NCI-H1694 treated with DMSO at 0.1 percent for 48 hours (cell line): ENCODE measurements at places on chromosomes 6 and 20.

GRCh38 chr6:116705917-116706316 lies 24.9 kb downstream of the KPNA5 start:
- DNase-seq = no peak

GRCh38 chr6:13447949-13448724 lies 39.3 kb downstream of the GFOD1 start:
- no peak for DNase-seq

DNA sequence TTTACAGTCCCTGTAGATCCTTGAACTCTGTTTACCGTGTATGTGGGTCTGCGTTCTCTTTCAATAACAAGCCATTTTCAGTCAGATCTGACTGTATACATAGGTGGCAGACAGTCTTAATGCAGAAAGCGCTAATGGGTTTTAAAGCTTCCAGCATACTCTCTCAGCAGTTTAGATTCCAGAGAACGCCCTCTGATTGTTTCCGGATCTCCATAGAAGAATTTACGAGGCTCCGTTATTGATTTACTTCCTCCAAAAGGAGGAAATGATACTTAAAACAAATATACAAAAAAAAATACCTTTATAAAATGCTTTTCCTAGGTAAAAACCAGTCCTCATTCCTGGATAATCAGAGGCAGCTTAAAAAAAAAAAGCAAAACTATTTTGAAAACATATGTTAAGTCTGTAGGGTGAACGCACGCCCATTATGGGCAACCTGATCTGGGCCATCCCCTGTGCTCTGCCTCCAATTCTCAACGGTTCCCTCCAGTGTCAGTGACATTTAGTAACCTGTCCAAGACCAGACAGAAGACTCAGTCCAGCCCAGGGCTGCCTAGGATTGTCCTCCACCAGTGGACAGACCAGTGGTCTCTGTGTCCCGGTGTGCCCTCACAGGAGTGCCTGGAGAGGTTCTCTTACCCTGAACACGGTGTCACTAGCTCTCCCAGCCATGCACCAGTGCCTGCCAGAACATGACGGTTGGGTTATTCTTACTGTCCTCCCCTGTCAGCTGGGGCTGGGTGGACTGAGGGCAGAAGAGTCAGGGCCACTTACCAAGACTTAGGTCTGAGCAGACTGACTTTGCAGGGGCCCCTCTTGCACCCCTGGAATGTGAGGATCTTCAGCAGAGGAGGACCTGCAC lies 217.3 kb downstream of the ARID1B start:
- no peak for DNase-seq

- DNase-seq = no peak
These were observed 392.0 kb upstream of the SASH1 start for GRCh38 chr6:147950623-147950987.

- peak; percentile 20 for DNase-seq
These were observed 46.0 kb upstream of the PTPN1 start for GRCh38 chr20:50464026-50464724.

- no peak for DNase-seq
These were observed 77.4 kb downstream of the PRDM1 start for GRCh38 chr6:106163446-106163965.

GRCh38 chr6:35048631-35049083 lies 92.5 kb downstream of the TCP11 start:
- DNase-seq = no peak

DNA sequence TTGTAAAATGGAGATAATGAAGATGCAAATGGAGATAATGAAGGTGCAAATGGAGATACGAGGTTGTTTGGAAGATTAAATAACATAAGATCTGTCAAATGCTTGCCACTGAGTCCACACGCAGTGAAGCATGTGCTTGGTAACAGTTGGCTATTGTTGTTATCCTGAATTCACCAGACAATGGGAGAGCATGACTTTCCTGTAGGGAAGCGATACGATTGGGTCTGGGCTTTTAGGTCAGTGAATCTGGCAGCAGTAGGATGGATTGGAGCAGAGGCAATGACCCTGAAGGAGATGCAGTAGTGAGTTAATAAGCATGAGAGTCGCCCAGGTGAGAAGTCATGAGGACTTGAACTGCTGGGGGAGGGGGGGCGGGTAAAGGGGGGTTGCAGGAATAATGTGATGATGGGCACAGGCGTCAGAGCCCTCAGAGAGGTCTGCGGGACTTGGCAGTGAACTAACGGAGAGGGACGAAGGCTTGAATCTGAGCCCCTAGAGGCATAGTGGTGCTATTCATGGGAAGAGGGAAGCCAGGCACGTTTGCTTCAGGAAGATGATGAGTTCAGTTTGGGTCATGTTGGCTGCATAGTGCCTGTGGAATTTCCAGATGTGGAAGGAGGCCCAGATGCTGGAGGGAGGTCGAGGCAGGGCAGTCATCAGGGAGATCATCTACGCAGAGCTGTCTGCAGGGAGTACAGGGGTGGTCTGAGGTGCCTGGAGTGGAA lies 55.4 kb downstream of the ZDHHC14 start:
- no peak for DNase-seq

DNA sequence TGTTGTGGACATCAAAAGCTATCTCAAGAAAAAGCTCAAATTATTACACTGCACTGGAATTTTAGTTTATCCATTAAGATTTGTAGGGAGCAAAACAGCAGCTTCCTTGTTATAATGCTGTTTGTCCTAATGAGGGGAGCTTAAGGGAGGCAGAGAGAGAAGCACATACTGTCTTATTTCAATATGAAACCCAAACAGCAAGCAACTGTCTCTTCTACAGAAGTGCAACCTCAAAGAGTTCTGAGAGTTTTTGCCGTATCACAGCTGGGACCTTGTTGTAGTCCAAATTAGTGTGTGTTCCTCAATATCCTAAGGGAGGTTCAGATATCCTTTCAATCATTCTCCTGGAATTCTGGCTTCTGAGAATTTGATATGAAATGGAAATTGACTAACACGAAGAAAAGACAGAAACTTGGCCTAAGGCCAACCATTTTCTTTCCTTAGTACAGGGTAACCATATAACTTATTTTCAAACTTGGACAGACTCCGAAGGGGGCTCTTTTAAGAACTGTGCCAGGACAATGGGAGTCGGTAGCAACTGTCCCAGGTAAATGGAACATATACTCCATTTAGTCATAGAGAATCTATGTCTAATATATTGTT lies 149.3 kb upstream of the CCN2 start:
- DNase-seq = no peak
